ENCODE measurements at places on chromosomes 2 and 18.
A peak's percentile ranks its signal among the peaks of the same experiment; 100 is the strongest.

- no peak for DNase-seq
Observed at GRCh38 chr2:232533944-232534710, 5.4 kb upstream of the CHRNG start.

DNA sequence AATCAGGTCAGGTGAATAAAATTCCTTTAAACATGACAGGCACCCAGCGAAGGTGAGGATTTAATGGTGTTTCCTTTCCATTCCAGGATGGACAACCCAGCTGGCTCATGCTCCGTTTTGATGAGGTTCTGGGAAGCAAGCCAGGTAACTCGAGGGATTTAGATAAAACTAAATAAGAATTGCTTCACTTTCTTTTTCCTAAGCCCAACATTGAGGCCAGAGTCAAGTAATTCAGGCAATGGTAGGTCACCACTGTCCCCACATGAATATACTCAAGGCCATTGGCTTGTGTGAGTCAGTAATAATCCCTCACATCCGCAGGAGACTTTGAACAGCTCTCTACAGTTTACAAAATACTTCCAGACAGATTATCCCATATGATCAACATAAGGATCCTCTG lies 16.2 kb upstream of the LRATD1 start:
- DNase-seq, result peak; percentile 23

DNA sequence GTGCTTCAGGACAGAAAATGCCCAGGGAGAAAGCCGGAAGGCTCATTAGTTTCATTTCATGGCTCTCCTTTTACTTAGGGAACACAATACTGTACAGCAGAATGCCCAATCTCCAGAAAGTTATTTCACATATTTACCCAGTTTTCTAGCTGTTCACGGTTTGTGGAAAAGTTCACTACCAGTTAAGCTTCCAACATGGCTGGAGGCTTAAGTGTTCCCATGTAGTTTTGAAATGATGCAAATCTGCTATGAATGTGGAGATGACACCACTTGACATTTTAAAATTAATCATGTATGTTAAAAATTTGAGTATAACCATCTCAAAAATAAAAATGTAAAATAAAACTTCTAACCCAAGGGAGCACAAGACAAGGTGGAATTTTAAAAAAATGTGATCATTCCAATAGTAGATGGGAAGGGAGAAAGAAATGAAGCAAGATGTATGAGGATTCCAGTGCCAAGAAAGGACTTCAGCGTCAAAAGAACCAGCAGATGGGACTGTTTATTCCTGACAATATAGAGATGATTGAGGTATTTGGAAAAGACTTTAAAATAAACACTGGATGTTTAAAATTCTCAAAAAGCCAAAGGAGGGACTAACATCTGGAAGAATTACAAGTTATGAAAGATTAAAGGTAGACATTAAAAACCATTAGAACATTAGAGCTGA lies 60.9 kb upstream of the OSR1 start:
- DNase-seq, result no peak

DNA sequence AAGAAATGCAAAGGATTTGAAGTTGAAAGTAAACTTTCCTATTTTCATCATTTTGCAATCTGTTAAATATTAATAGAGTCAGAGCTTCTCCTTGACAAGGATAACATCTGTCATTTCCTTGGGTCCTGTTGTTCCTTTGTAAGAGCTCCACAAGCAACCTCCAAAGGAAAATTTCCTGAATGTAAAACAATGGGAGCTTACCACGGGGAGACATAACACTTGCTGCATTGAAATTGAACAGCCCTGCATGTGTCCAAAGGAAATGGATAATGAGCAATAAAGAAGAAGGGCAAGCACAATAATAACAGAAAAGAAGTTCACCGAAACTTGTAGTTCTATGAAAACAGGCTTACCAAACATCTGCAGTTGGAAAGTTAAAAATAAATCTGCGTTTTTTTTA lies 42.0 kb upstream of the SCG2 start:
- no peak for DNase-seq

GRCh38 chr2:239022437-239023260 lies 174.8 kb downstream of the TWIST2 start:
- no peak for DNase-seq

DNA sequence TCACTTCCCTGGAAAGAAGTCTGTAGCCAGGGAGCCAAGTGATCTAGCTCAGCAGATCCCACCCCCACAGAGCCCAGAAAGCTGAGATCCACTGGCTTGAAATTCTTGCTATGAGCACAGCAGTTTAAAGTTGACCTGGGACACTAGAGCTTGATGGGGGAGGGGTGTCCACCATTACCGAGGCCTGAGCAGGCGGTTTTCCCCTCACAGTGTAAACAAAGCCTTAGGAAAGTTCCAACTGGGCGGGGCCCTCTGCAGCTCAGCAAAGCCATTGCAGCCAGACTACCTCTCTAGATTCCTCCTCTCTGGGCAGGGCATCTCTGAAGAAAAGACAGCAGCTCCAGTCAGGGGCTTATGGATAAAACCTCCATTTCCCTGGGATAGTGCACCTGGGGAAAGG lies 887.2 kb upstream of the LRATD1 start:
- DNase-seq, result no peak

- no peak for DNase-seq
Observed at GRCh38 chr18:55864281-55864680, 276.3 kb upstream of the TCF4 start.

GRCh38 chr2:67169417-67170140 lies 227.6 kb upstream of the ETAA1 start:
- DNase-seq, result peak; percentile 23

- peak; percentile 23 for DNase-seq
Observed at GRCh38 chr2:153870308-153870707, 1.4 kb upstream of the GALNT13 start.

DNA sequence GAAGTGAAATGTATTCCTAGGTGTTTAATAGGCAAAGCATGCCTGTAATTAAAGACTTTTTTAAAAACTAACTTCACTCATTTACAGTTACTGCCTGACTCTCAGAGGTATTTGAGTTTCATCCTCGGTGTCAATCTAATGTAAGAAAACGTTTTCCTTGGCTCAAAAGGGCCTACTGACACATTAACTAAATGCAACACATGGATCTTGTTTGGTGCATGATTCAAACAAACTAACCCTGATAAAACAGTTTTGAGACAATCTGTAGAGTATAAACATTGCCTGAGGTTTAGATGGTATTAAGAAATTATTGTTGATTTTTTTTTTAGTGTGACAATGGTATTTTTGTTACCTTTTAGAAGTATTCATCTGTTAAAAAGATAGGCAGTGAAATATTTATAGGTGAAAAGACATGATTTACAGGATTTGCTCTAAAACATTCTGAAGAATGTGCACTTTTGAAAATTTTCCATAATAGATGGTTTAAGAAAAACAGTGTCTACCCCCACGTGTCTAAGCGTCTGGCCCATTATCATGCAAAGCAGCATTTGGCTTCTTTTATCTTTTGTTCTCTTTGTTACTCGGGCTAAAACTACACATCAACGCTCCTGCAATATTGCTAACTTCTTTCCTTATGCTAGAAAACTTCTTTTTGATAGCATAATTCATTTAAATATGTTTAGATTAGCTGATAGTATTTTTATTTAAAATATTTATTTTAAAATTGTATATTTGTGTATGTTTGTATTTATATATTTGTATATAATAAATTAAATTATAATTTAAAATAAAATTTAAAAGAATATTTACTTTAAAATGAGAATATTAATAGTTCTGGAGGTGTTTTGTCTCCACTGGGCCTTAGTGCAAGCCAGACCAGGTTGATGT lies 160.2 kb upstream of the NDUFV2 start:
- DNase-seq, result no peak

DNA sequence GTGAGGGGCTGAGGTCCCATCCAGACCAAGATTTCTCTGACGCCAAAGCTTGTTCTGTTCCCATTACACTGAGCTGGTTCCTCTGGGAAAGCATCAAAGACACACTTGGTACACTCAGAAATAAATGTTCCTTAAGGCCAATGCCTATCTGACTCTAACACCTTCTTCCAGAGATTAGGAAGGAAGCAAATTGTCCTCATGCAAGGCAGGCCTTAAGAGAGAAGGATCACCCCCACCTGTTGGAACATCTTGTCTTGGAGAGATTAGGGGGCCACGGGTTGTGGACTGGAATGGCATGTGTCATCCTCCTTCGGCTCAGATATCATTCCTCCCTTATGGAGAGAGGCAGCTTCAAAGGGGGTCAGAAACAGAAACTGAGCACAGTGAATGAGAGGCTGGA lies 100.2 kb downstream of the ANKRD44 start:
- DNase-seq, result no peak

DNA sequence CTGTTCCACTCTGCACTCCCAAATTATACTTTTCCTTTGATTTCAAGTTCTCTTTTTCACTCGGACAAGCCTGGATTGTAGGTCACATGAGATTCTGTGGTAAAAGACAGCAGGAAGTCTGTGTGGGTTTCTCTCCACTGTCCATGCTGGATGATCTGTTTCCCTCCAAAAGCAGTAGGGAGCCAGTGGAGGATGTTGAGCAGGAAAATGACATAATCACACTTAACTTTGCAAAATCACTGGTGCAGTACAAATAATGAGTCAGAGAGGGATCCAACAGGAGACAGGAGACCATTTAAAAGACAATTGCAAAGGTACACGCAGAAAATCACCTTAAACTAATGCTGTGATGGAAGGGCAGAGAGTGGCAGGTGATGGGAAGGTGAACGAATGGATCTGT lies 301.3 kb downstream of the ZNF407 start:
- DNase-seq, result peak; percentile 75

- DNase-seq, result no peak
Observed at GRCh38 chr2:47214990-47215389, 59.9 kb upstream of the STPG4 start.

GRCh38 chr18:56563568-56563967 lies 74.8 kb downstream of the TXNL1 start:
- DNase-seq, result peak; percentile 1

GRCh38 chr2:230981704-230982103 lies 14.2 kb upstream of the SPATA3 start:
- no peak for DNase-seq

GRCh38 chr2:121649149-121649595 lies at the start of gene CLASP1:
Gene CLASP1 (minus strand): TSS chr2:121649462. CDS start chr2:121605895, 43,567 bp downstream.
- no peak for DNase-seq

- peak; percentile 20 for DNase-seq
Observed at GRCh38 chr2:67137699-67138098, 259.4 kb upstream of the ETAA1 start.

DNA sequence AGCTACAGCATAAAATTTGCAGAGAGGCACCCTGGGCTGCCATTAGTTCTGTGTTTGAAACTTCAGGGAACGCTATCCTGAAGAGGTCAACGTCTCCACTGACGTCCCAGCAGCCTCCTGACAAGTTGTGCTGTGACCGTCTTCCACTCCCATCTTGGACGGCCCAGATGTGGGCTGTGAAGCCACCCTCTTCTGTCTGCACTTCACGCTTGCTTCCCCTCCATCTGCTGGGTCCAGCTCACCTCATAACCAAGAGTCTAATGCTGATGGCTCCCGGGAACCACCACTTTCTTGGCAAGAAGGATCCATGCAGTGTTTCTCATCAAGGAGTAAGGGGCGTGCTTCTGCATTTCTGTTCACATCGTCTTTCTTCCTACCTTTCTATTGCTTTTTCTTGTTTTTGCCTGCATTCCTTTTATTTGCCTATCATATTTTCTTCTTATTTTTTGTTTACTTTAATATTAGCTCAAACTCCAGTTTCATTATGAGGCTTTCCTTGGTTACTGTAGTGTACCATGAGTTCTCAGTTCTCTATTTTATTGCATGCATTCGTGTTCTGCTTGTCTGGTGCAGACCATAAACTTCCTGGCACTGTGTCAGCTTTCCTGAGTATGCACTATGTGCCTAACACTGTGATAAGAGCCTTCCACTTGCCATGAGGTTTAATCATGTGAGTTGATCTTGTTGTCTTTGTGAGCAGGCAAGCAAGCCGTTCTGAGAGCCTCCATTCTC lies 631.8 kb upstream of the RAB6C start:
- no peak for DNase-seq

DNA sequence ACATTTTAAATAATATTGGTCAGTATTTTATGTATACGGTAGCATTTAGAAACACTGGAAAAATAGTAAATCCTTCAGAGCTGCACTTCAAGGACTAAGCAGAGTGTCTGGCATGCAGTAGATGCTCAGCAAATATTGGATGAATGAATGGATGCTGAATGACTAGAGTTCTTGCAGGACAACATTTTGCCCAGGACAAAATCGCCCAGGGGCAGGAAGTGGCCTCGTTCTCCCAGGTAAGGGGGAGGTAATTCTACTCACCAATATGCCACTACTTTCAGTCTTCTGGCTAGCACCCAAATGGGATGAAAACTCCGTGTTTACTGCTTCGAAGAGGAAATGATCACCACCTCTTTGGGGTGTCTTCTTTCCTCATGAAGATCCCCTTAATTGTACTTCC lies 4.0 kb upstream of the DGUOK start:
- DNase-seq, result no peak

DNA sequence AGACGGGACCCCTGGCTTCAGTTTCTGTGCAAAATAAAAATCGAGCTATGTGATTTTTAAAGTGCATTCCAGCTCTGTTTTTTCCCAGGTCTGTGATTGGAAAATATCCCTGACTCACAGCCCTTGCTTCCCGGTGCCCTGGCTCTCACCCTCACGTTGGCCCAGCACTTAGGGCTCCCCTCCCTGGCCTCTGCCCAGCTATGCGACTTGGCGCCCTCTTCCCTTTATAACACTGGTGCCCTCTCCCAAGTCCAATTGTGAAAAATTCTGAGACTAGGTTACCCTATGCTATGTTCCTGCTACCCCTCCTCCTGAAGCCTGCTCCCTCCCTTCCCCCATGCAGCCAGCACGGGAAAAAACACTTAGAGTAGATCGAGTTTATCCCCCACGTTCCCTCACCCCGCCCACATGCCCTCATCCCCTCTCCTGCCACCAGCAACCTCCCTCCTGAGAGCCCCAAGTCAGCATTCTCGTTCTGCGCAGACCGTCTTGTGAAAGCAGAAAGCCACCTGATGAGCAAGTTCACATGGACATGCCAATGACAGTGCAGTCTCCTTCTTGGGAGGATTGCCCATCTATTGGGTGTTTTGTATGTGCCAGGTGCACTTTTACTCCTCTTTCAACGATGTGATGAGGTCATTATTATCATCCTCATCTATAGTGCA lies 228.8 kb downstream of the VAPA start:
- DNase-seq, result peak; percentile 33

DNA sequence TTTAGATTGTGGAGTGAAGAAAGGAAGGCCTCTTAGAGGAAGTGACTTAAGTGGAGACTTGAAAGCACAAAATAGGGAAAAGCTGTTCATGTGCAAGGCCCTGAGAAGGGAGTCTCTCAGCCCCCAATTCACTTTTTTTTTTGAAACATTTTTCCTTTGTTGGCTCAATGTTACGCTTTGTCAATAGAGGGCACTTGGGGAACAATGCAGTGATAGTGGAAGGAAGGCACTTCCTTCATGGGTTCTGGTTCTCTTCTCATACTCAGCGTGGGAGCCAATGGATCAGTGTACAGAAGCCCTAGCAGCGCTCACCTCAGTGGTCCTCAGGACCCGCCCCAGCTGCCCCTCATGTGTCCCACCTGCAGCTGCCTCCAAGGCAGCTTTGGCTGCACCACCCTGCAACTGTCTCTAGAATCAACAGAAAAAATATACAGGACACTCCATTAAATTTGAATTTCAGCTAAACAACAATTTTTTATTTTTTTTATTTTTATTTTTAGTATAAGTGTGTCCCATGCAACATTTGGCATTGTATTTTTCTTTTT lies 8.6 kb upstream of the C2orf42 start:
- no peak for DNase-seq

All from MCF 10A (cell line).